ENCODE measurements at places on chromosomes 16 and 17.

DNA sequence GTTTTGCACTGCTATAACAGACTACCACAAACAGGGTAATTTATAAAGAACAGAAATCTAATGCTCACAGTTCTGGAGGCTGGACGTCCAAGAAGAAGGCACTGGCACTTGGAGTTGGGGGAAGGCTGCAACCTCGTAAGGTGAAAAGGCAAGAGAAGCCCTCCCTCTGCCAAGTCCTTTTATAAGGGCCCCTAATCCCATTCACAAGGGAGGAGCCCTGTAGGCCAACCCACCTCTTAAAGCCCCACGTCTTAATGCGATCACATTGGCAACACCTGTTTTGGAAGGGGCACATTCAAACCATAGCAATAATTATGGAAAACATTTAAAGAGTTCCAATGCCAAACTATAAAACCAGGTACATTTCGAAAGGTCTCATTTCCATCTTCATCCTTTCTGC, 5.2 kb downstream of the PKD1L3 start:
- no peak for DNase-seq

GRCh38 chr16:49859125-49859811, 3.4 kb upstream of the ZNF423 start:
- DNase-seq: no peak

DNA sequence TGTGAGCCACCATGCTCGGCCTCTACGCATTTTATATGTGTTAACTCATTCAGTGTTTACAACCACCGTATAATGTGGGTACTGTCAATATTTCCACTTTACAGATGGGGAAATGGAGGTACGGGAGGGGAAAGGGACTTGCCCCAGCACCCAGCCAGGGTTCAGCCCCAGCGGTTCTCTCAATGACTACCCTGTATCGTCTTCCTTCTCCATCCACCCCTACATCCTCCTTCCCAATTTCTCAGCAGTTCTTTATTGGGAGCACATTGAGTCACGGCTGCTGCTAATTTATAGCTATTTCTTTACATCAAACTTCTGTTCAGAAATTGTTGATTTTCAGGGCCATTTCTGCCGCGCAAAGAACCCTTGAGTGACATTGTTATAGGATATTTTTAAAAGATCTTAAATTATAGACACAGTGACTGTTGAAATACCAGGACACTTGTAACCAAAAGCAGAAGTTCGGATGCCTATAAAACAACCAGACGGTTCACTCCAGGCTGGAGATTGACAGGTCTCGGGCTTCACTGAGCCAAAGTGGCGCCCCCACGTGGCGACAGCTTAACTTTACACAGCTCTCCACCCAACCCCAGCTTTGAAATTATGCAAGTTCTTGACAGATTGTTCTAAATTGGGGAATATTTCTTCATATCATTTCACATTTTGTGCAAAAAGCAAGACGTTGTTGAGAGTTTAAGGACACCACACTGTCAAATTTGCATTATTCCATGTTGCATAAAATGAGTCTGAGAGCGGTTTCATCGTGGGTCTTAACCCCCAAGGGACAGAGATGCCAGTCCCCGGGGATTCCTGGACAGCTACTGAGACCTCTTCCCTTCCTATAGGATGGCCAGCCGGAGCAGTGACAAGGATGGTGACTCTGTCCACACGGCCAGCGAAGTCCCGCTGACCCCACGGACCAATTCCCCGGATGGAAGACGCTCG, 11.8 kb downstream of the SYT17 start:
- DNase-seq: peak; percentile 62

- DNase-seq: peak; percentile 20
Observed at GRCh38 chr16:2785101-2785991, 2.0 kb downstream of the PRSS33 start.

GRCh38 chr16:30615358-30616091, 5.3 kb upstream of the ZNF689 start:
- peak; percentile 66 for DNase-seq

GRCh38 chr17:80559825-80560251, 15.2 kb downstream of the RPTOR start:
- DNase-seq: no peak

GRCh38 chr17:77869665-77870132, 88.8 kb upstream of the TNRC6C start:
- peak; percentile 89 for DNase-seq

Measured in CD4-positive, alpha-beta T cell treated with Interleukin-15 for 1 hour (primary cell).